Caco-2 (cell line): ENCODE measurements at places on chromosomes 1 and 21.

DNA sequence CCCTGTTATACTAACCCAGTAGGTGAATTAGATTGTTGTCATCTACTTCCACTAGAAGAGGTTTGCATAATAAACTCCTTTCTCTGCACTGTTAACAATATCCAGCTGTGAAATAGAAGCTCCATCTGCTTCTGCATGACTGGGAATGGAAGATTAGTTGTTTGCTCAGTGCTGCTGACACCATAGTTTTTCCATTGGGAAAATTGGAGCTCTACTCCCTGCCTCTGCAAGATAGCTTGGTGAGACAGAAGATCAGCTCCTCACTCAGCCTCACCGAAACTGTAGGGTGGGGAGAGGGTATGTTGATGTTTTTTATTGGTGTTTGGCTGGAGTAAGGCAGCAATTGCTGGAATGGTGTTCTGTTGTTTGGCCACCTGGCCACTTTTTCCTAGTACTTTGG is 331.6 kb upstream of the ADAMTS5 start:
- DNase-seq: no peak

- no peak for DNase-seq
Observed at GRCh38 chr1:19949016-19949415, 25.6 kb upstream of the PLA2G2E start.

DNA sequence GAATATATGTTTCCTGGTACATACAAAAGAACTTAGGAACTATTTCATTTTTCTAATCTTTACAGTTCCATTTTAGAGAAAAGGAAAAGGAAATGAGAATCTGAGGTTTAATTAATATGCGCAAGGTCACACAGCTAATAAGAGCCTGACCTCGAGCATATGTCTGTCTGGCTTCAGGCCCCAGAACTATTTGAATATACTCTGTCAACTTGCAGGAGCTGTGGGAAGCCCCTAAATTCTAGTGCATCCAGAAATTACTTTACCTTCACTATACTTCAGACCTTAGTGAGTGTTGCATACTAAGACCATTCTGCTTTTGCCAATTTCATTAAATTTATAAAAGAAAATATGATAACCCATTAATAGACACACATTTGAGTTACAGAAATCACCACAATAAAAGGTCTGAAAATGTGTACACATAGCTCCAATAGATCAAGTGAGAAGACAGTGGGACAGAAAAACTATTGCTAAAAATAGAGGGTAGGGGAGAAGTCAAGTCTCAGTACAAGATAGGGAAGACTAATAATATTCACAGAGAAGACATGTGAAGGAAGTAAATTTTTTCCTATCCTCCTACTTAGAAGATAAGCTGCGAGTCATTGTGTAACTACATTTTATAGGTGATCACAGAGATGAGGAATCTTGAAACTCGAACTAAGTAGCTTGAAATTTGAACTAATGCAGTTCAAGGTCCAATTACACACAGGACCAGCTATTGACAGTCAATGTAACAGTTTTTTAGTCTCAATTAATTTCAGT is 3.8 kb downstream of the RGS13 start:
- peak; percentile 11 for DNase-seq

- DNase-seq: no peak
Observed at GRCh38 chr1:206693592-206693991, 8.9 kb downstream of the MAPKAPK2 start.

DNA sequence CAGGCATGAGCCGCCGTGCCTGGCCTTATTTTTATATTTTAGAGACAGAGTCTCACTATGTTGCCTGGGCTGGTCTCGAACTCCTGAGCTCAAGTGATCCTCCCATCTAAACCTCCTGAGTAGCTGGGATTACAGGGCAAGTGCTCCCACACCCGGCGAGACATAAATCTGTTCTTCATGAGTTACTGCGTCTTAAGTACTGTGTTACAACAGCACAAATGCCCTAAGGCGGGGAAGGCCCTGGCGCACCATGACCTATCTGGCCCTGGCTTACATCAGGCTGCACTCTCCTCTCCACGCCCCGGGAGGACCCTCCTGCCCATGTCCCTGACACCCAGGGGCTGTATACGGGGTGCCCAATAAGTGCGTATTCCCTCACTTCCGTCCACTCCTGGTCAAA is 4.3 kb downstream of the GPR153 start:
- no peak for DNase-seq

GRCh38 chr1:192697771-192698170 is 61.8 kb downstream of the RGS13 start:
- DNase-seq: no peak

DNA sequence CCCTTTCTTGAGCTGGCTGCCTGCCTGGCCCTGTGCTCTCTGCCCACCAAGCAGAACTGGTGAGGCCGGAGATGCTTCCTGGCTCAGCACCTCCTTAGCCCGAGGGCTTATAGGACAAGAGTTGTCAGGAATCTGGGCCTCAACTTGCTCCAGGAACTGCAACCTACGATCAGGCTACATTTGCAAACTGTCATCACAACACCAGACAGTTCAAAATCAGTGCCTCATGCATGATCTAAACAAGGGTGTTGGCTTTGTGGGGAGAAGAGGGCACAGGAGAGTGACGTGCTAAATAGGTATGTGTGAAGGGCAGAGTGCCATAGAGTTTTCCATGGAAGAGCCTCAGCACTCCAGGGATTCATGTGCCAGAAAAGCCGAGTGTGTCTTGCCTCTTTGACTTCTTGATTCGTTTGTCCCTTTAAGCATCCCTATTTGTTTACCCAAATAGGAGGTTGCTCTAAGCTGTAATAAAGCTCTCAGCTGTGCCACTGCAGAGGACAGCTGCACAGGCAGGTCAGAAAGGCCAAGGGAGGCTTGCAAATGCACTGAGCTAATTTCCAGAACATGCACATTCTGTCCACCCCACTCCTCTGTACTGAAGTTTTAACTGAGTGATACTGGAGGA is 30.2 kb upstream of the NEK2 start:
- no peak for DNase-seq

GRCh38 chr1:35851132-35851869 is 31.7 kb upstream of the AGO1 start:
- no peak for DNase-seq

GRCh38 chr1:117967477-117967876 is 37.9 kb downstream of the WDR3 start:
- DNase-seq: no peak

- peak; percentile 1 for DNase-seq
Observed at GRCh38 chr1:40383488-40384412, 10.2 kb downstream of the SMAP2 start.

- DNase-seq: peak; percentile 25
Observed at GRCh38 chr1:209202830-209203532, 380.5 kb upstream of the CAMK1G start.

- peak; percentile 15 for DNase-seq
Observed at GRCh38 chr1:7589774-7590425, 181.2 kb upstream of the VAMP3 start.

- DNase-seq: no peak
Observed at GRCh38 chr21:37799211-37800056, 116.8 kb downstream of the KCNJ6 start.

DNA sequence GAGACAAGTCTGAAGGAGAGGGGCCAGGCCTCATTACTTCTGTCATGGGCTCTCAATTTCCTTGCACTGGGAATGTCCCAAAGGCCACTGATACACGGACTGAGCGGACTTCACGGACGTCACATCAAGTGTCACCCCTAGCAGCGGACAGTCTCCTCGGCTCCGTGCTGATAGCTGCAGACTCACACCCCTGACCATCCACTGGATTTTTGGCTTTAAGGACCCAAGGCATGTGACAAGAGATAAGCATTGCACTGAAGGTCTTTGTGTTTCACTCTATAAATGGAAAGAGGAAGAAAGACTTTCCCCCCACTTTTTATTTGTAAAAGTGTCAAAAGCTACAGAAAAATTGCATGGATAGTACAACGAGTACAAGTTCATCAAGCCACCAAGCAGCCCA is 200.4 kb upstream of the FGGY start:
- DNase-seq: no peak

GRCh38 chr1:170010443-170010842 is 64.1 kb downstream of the KIFAP3 start:
- peak; percentile 36 for DNase-seq

DNA sequence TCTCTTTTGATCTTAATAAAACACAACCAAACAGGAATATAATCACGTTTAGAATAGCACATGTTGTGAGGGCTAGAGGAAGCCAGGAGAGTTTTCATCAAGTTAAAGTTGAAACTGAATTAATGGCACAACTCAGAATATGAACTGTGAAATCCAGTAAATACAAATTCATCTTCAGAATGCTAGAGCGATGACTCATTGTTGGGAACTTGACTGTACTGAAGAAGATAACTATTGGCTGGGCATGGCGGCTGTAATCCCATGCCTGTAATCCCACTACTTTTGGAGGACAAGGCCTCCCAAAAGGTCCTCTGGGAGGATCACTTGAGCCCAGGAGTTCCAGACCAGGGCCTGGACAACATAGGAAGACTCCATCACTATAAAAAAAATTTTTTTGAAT is 8.8 kb downstream of the SYF2 start:
- no peak for DNase-seq

DNA sequence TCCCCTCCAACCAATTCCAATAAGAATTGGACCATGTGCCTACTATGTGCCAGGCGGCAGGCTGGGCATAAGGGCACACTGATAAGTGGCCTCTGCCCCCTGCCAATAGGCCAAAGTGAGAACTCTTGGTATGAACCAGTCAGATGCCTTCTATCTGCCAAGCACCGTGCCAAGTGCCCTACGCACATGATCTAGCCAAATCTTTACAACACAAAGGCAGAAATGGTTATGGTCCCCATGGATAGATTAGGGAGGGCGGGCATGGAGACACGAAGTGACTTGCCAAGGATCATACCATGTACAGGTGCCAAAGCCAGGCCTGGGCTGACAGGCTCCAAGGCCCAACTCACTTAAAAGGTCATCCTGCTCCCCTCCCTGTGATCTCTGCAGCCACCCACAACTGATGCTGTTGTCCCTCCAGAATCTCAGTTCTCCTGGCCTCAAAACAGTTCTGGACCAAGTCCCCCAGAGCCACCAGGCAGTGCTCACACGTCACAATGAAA is 32.1 kb downstream of the CASZ1 start:
- DNase-seq: no peak

- DNase-seq: no peak
Observed at GRCh38 chr1:71438626-71439025, 357.8 kb upstream of the ZRANB2 start.

GRCh38 chr21:43188592-43189210 is 19.9 kb downstream of the CRYAA start:
- peak; percentile 10 for DNase-seq

GRCh38 chr1:19811206-19811851 is 3.8 kb downstream of the RNF186 start:
- no peak for DNase-seq

GRCh38 chr1:151887028-151887427 is 22.3 kb downstream of the THEM4 start:
- DNase-seq: no peak

GRCh38 chr1:115847787-115848186 is 6.9 kb upstream of the NHLH2 start:
- DNase-seq: no peak

GRCh38 chr1:8590721-8591351 is 226.6 kb downstream of the RERE start:
- DNase-seq: no peak

- no peak for DNase-seq
Observed at GRCh38 chr1:160722726-160723125, 11.1 kb upstream of the CD48 start.

GRCh38 chr1:64403331-64403730 is 66.6 kb upstream of the CACHD1 start:
- no peak for DNase-seq

GRCh38 chr1:44821240-44821715 is 13.0 kb downstream of the BTBD19 start:
- DNase-seq: no peak

DNA sequence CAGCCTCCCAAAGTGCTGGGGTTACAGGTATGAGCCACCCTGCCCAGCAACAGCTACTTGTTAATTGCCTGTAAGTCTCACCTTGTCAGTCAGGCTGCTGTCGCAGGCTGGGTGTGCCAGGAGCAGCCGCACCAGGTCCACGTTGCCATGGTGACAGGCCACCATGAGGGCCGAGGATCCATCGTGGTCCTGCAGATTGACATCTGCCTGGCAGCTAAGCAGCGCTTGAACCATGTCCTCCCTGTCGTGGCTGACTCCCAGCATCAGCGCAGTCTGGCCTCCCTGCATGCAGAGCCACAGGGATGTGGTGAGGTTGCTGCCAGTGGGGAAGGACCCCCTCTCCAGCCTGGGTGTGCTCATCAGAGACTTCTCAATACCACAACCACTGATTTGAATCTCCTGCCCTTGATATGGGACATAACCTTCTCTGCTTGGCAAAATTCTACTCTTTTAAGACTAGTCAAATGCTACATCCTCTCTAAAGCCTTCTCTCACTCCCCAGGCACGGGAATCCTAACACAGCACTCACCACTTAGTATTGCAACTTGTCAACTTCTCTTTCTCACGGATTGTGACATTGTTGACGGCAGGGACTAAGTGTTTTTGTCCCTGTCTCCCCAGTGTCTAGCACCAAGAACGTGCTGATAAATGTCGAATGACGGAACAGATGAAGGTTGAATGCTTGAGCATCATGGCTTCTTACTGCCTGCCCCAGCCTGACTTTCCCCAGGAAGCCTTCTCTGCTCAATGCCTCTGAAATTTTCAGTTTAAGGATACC is 52.9 kb downstream of the L1TD1 start:
- DNase-seq: no peak

- no peak for DNase-seq
Observed at GRCh38 chr1:205095422-205095821, 11.2 kb upstream of the TMEM81 start.

GRCh38 chr1:113856401-113856790 is 15.1 kb downstream of the PTPN22 start:
- DNase-seq: no peak

DNA sequence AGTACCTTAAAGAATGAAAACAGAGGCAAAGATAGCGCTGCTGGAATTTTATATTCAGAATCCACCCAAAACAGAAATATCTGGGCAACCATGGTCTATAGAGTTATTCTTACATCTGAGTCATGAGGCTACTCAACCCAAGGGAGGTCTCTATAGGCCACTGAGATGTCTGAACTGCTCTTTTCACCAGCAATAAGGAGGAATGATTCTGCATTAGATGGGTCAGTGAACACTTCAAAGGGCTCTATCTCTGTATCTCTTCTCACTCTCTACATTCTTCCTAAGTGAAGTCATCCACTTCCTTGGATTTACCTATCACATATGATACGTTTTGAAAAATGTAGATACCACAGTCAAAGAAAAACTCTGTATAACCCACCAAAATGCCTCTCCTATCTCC is 90.2 kb upstream of the NGF start:
- no peak for DNase-seq
